Stimulated activated CD8-positive, alpha-beta memory T cell treated with anti-CD3 and anti-CD28 coated beads, Interleukin-15, amount 100 ng/mL, for 48 hours (primary cell): ENCODE measurements at places on chromosomes 4 and X.

- no peak for DNase-seq
Measured at GRCh38 chr4:184274286-184274951, 56.7 kb upstream of the ENPP6 start.

DNA sequence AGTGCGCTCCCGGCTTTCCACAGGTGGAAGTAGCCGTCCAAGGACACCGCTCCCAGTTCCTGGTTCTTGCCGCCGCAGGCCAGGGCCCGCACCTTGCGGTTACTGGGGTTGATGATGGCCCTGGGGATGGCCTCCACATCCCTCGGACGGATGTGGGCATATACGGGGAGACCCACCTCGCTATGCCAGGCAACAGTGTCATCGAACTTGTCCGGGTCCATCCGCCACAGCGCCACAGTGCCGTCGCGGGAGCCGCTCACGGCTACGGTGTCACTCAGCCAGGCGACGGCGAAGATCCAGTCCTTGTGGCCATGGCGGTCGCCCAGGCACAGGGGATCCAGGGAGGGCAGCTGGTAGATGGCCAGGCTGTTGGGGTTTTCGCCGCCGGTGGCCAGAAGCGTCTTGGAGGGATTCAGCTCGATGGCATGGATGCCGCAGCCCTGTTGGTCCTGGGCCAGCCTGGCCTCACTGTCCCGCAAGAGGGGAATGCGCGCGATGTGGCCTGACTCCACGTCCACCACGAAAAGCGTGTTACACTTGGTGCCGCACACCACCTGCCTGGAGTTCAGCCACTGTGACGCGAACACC, 795 bp downstream of the DCAF12L1 start:
- DNase-seq, result no peak

DNA sequence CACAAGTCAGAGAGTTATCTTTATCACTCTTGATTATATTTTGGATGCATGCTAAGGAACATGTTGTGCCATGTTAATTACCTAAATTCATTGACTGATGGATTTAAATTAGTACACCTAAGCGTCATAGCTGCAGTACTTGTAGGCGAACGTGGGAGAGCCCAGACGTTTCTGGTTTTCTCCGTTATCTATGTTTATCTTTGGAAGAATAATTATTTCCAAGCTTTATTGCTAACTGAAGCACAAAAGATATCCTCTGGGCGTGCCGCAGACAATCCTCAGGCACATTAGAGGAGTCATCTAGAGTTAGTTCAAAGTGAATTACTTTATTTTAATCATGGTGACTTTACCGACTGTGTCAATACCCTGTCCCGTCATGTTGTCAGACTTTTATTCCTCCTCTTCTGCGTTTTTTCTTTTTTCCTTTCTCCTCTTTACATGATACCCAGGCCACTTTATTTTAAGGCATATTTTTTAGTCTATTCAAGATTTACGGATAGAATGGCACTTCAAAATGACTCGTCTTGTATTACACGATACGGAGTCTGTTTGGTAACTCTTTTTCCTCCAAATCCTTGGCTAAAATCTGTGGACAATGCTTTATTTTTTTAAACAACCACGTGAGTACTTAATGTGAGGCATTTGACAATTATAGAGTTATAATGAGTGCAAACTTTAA, 632.0 kb upstream of the TENM3 start:
- DNase-seq, result no peak

- no peak for DNase-seq
Measured at GRCh38 chrX:13420545-13421183, 100.8 kb upstream of the ATXN3L start.

GRCh38 chr4:84648863-84649647, 66.1 kb downstream of the CDS1 start:
- DNase-seq, result no peak

GRCh38 chrX:131728295-131729145, 184.6 kb downstream of the OR13H1 start:
- DNase-seq, result no peak

GRCh38 chrX:117543885-117544284, 572.7 kb downstream of the KLHL13 start:
- no peak for DNase-seq

DNA sequence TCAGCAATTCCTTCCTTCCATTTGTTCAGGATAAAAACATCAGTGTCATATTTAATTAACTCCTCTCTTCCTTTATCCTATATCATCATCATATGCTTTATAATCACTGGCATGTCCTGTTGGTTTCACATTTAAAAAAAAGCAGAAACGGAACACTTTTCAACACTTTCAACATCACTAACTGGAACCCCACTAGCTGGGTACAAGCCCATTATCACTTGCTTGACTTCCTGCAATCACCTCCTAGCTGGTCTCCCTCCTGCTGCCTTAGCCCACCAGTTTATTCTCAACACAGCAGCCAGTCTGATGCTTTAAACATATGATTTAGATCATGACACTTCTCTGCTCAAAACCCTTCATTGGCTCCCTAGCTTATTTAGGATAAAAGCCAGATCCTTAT, 116.4 kb upstream of the LSM6 start:
- DNase-seq, result no peak

DNA sequence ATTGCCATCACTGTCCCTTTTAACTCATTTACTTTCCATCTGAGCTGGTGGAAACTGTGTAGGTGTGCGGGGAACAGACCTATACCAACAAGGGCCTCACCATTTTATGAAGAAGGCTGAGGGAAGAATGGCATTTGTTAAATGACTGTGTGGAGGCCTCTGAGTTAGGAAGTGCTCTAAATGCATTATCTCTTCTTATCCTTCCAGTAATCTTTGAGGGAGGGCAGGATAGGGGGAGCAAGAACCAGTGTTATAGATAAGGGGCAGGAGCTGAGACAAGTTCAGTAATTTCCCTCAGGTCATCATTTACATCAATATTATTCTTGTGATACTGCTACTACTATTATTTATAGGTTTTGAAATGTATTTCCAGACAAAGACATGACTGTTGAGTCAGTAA, 122.4 kb upstream of the PDLIM3 start:
- no peak for DNase-seq

DNA sequence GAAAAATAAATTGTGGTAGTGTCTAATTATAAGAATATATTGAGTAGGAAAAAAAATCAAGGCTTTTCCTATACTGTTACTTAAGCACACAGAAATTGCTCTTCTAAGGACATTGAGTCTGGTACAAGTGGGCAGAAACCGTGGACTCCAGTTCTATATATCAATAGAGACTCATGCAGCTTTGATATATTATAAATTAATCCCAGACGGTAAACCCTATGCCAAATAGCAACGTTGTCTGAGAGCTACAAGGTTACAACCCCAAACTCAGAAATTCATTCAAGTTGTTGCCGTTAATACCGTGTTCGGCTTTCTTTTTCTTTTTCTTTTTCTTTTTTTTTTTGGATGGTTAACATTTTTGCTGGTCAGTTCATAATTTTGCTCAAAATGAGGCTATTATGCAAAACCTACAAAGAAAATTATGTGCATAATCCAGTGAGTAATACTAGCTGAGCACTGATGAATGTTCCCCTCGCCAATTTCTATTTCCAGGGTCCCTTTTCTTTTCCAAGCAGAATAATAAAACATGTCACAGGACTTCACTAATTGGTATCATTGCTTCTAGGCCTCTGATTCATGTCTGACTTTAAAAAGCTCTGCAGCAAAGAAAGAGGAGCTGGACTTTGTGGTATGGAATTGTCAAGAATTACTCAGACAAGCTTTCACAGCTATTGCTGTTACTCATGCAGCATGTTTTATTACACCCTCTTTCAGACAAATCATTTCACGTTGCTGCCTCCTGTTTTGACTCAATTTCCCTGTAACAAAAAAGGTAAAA, 737.7 kb downstream of the NLGN4X start:
- no peak for DNase-seq

DNA sequence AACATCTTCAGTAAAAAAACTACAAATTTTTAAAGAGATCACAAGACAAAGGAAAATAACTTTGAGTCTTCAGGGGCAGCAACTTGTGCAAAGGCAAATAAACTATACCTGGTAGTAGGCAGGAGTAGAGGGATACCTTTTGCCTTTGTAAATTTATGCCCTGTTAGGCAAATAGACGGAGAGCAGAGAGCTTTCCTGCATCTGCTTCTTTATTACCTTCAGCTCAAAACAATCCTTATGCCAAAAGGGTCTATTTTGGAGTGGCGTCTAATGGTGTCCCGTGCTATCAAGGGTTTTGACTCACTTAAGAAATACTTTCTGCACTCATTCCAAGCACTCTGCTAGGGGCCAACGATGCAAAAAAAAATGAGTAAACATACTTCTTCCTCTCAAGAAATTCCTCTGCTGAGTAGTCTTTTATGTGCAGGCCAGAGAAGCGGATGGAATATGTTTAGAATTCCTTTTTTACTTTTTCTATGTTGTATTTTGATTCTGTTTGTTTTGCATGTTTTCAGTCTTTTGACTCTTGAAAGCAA, 131.9 kb downstream of the ANXA5 start:
- DNase-seq, result no peak

DNA sequence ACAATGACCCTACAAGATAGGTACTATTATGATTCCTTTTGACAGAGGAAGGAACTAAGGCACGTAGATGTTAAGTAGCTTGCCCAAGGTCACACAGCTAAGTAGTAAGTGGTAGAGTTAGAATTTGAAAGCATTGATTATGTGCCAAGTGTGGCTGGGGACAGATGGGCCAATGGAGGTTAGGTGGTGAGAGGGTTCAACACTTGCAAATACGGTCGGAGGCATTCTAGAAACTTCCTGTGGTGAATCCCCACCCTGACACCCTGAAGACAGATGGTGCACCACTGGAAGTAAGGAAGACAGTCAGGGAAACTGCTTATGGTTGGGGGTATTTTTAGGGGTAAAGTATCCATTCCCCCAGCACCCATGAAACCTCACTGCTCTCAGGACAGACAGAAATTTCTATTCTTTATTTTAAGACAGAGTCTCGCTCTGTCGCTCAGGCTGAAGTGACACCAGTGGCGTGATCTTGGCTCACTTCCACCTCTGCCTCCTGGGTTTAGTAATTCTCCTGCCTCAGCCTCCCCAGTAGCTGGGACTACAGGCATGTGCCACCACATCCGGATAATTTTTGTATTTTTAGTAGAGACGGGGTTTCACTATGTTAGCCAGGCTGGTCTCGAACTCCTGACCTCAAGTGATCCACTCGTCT, 142.5 kb downstream of the RASL11B start:
- DNase-seq, result no peak

DNA sequence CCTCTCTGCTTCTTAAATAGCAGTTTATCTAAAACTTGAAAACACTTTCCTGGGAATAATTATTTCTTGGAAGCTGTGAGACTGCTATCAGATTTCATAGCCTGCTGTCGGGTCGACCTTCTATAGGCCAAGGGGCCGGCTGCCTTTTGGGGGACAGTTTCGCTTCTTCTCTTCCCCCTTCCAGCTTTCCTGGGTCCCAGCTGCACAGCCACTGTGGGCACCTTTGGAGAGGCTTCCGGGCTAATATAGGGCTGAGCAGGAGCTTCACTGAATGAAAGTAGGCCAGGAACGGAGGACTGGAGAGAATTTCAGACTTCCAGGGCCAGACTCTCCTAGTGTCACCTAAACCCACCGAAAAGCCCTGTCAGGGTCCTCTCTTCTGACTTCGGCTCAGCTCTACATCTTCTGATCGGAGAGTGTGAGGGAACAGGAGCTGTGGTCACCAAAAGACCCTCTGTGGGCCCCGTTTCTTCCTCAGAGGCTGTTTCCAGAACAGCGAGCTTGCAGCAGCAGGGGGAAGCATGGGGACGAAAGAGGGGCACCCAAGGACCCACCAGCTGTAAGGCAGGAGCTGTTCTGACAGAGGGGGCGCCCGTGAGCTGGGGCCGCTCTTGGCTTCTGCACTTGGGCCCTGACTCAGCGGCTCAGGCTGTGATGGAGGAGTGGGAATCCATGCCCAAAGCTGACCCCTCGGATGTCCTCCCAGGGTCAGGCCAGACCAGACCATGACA, 620.6 kb downstream of the BCOR start:
- DNase-seq, result no peak

DNA sequence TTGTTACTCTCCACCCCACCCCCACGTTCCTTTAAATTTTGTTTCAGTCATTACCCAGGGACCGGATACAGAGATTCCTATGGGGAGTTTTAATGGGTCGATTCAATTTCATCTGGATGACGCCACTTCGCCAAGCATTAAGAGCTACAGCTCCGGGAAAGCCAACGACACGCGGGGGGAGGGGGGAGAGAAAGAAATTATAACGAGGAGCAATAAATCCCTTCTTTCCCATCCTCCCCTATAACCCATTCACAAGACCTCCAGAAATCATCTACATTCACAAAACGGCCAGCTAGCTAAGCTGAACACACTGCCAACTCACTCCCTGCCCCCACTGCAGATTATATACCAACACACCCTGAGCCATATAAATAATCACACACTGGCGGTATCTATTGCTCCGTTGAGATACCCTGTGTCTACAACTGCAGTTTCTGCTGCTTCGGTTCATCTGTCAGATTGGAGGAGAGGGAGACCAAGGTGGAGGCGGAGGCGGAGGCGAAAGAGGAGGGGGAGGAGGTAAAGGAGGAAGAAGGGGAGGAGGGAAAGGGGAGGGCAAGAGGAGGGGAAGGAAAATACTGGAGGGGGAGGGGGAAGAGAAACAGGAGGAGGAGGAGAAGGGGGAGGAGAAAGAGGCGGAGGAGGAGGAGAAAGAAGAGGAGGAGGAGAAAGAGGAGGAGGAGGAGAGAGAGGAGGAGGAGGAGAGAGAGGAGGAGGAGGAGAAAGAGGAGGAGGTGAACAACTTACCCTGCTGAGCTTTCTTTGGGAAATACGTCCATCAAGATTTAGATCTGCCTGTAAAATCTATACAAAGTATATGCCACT, 113.9 kb upstream of the VAMP7 start:
- DNase-seq, result no peak

GRCh38 chr4:150679018-150679764, 97.2 kb downstream of the MAB21L2 start:
- DNase-seq, result no peak

GRCh38 chr4:87843936-87844335, 11.2 kb downstream of the MEPE start:
- no peak for DNase-seq

GRCh38 chr4:925171-925570, 6.9 kb downstream of the GAK start:
- DNase-seq, result no peak

GRCh38 chr4:38202242-38202641, 242.0 kb downstream of the PTTG2 start:
- DNase-seq, result no peak

GRCh38 chr4:119865389-119865788, 201.3 kb downstream of the MAD2L1 start:
- DNase-seq, result no peak

GRCh38 chr4:74038425-74039314, at the start of gene CXCL3:
CXCL3 (minus strand) TSS chr4:74038689; CDS start chr4:74038611, 78 bp downstream.
- DNase-seq, result no peak

DNA sequence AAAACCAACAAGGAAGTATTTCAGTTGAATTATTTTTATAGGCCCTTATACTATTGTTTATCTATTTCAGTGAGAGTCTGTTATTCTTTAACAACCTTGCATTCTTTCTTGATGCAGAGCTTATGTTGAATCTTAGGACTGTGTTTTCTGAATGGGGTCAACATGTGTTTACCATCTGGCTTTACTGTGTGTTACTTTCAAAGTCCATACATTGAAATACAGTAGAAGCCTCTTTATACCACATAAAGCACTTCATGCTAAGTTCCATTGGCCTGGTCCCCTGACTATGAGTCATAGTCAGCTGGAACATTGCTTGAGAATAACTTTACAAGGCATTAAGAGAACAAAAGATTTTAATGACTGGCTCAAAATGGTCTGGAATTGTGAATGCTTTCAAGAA, 152.6 kb downstream of the GASK1B start:
- no peak for DNase-seq

- no peak for DNase-seq
Measured at GRCh38 chrX:44462850-44463249, 79.8 kb downstream of the FUNDC1 start.

GRCh38 chrX:25389266-25389665, 373.5 kb upstream of the ARX start:
- DNase-seq, result no peak

GRCh38 chr4:10024303-10024702, 3.0 kb upstream of the SLC2A9 start:
- no peak for DNase-seq
